Activated T-helper 1 cell treated with anti-CD3 and anti-CD28 coated beads, Interleukin-2, amount 50 U/mL, for 16 hours (primary cell): ENCODE measurements at places on chromosomes 7 and 10.

DNA sequence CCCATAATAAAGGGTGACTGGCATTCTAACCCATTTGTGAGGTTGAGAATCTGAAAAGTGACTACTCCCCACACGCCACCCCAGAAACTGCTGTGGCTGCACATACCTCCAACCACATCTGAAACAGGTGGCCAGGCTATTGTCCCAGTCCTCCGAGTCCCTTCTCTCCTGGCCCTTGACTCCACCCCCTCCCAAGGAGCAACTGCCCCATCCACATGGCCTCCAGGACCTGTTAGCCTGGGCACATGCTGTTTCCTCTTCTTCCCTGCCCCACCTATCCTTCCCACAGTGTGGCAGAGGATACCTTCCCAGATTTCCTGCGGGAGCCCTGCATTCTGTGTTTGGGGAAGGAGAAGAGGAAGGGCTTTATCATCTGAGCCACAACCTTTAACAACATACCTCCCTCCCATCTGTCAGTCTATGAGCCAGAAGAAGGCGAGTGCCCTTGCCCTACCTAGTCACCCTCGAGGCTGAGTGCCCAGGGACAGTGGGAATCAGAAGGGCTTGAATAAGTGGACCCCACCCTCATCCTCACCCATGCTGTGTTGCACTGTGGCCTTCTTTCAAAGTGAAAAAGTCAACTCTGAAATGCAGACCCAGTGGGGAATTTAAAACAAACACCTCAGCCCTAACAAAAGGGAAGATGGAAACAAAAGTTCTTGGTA lies 11.9 kb downstream of the STEAP1B start:
- DNase-seq = no peak

GRCh38 chr7:135210888-135211178 lies 493 bp downstream of the WDR91 start:
- no peak for DNase-seq

- DNase-seq = no peak
Observed at GRCh38 chr7:46058086-46058823, 137.2 kb upstream of the IGFBP3 start.

DNA sequence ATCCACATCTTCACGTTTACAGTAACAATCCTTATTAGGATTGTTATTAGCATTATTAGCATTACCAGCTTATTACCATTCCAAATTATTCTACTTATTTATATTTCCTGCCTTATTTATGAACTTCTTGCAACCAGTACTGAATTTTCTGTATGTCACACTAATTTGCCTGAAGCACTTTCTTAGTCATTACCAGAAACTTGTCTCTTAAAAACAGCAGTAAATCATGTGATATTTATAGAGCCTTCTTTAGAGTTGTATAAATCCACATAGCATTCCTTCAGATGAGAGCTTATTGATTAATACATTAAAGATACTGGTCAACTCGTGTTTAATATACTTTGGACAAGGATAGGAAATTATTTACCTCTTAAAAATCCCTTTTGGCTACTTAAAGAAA lies 618.6 kb downstream of the SUGCT start:
- no peak for DNase-seq

DNA sequence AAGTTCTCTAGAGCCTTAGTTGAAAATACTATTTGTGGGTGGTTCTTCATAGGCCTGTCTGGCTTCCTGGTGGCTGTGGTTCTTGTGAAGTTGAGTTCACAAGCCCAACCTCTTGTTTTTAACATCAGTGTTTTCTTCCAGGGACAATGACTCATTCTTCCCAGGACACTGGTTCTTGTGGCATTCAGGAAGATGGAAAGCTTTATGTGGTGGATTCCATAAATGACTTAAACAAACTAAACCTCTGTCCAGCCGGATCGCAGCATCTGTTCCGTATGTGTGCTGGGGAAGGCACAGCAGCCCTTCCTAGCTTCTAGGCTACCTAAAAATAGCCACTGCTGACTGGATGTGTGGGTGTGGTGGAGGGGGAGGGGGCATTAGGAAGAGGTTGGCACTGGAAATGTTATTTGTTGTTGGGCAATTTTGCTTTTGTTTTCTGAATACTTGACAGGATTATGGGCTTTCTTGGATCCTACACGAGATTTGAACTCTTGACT lies 3.9 kb downstream of the LSMEM1 start:
- no peak for DNase-seq

- no peak for DNase-seq
Observed at GRCh38 chr10:42974693-42975002, 102.2 kb upstream of the RET start.

- DNase-seq = no peak
Observed at GRCh38 chr7:4774658-4775249, 669 bp upstream of the AP5Z1 start.

DNA sequence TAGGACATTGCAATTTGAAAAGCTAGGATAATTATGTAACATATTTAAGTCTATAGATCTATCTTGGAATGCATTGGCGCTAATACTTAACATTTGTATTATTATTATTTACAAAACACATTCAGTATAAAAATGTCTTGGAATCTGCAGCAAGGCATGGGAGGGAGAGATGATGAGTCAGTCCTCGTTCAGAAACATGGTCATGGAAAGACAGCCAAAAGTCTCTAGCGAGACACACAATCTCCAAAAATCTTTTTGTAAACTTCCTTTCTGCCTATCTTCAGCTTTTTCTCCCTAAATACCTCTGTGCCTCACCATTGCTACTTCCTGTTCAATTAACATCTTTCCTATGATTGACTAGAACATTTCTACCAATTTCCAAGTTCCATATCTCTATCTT lies 188.4 kb upstream of the CACNA2D1 start:
- DNase-seq = no peak

DNA sequence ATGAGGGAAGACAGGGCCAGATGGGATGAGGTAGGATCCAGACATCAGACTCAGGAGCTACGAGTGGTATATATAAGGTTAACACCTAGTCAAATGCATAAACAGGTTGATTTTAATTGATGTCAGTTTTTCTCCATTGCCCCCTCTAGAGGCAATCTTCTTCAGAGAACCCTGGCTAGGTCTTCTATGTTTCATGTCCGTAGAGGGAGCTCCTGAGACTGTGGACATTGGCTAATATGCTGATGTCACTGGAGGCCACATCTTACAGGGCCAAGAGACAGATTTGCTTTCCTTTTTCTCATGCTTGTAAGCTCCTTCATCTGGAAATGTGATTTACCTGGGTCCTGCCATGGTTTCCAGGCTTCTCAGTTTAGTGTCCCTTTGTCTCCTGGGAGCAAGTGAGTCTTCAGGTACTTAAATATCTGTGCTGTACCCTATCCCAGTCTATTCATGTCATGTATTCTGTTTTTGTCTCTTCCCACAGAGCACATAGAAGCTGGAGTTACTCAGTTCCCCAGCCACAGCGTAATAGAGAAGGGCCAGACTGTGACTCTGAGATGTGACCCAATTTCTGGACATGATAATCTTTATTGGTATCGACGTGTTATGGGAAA lies 161.6 kb upstream of the PRSS1 start:
- DNase-seq = no peak

DNA sequence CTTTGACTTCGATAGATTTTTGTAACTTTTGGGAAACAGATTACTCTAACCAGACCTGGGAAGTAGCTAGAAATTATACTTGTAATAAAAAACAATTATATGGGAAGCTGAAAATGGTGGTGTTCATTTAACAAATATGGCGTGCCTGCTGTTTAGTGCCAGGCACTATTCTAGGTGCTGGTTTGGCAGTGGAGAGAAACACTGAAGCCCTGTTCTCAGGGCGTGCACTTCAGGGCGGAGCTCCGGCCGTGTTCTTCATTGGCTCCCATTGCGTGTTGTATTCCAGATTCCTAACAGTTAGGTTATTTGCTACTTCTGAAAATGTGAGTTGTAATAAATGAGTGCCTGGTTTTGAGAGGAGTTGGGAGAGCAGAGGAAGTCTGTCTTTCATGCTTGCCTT lies 38.6 kb downstream of the DNAJB6 start:
- DNase-seq = no peak

GRCh38 chr10:58943256-58943890 lies 233.1 kb upstream of the PHYHIPL start:
- DNase-seq = no peak

DNA sequence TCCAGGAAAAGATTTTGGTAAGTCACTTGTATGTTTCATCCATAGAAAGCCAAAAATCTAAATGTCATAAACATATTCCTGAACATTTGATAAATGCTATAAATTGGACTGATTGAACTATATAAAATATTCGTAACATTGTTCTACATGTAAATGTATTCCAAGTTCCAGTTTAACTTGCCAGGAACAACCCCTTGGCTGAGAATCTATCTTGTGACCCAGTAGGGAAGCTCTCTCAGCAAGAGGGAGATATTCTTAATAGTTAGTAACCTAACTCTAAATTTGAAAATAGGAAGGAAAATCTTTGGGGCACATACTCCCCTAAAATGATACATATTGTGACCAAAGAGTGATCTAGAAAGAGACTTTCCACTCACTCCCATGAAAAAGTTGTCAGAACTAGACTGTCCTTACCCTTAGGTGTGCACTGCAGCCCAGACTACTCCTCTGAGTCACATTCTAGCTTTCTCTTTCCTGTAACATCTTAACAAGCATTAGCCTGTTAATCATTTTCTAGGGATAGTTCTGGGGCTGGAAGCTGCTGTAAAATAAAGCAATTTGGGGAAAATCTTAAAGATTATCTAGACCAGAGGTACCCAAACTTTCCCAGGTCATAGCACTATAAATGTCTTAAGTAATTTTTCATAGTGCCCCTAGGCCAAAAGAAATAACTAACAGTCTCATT lies 73.7 kb upstream of the SKAP2 start:
- no peak for DNase-seq

- no peak for DNase-seq
Observed at GRCh38 chr7:41979834-41980307, 257.1 kb downstream of the GLI3 start.

- no peak for DNase-seq
Observed at GRCh38 chr7:20488850-20489249, 126.6 kb upstream of the ABCB5 start.

- DNase-seq = no peak
Observed at GRCh38 chr7:93646538-93646937, 72.0 kb upstream of the CALCR start.

GRCh38 chr7:66583490-66584110 lies 45.1 kb upstream of the KCTD7 start:
- no peak for DNase-seq

- DNase-seq = no peak
Observed at GRCh38 chr7:139992353-139993044, 70.3 kb downstream of the PARP12 start.

DNA sequence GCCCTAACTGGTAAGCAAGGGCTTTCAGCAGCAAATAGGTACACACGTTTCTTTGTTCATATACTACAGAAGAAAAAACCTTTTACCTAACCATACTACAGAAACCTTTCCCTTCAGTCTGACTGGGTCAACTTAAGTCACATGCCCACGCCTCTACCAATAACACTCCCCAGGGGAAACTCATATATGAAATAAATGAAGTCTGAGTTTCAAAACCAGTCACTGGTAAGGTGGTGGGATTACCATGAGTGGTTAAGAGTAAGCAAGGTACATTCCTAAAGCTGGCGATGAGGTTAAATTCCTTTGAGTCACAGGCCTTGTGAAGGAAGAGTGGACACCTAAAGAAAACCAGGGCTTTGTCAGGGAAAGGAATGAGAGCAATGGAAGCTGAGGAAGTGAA lies 21.4 kb upstream of the KIF20B start:
- DNase-seq = no peak

DNA sequence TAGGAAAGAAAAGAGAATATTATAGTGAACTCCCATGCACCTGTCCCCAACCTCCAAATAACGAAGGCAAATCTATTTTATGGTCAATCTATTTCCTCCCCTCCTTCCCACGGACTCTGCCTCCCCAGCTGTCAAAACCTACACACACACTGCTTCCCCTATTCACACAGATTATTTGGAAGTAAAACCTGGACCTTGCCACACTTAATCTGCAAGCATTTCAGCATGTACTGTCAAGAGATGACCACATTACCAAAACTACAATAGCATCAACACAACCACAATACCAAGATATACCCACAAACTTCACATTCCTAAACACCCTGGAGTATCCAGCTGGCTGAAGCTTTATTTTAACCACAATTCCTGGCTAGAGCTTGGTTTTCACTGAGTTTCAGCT lies 27.8 kb upstream of the KCNK18 start:
- DNase-seq = no peak

- DNase-seq = no peak
Observed at GRCh38 chr10:81569488-81569887, 305.5 kb upstream of the NRG3 start.

DNA sequence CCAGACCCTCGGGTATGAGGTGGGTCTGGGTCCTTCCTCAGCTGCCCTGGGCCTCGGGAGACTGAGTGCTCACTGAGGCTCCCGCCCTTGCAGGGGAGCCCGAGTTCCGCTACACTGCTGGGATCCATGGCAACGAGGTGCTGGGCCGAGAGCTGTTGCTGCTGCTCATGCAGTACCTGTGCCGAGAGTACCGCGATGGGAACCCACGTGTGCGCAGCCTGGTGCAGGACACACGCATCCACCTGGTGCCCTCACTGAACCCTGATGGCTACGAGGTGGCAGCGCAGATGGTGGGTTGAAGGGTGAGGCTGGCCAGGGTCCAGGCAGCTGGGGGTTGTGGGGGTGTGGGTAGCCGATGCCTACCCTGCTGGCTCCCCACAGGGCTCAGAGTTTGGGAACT lies 7.6 kb downstream of the AEBP1 start:
- no peak for DNase-seq

DNA sequence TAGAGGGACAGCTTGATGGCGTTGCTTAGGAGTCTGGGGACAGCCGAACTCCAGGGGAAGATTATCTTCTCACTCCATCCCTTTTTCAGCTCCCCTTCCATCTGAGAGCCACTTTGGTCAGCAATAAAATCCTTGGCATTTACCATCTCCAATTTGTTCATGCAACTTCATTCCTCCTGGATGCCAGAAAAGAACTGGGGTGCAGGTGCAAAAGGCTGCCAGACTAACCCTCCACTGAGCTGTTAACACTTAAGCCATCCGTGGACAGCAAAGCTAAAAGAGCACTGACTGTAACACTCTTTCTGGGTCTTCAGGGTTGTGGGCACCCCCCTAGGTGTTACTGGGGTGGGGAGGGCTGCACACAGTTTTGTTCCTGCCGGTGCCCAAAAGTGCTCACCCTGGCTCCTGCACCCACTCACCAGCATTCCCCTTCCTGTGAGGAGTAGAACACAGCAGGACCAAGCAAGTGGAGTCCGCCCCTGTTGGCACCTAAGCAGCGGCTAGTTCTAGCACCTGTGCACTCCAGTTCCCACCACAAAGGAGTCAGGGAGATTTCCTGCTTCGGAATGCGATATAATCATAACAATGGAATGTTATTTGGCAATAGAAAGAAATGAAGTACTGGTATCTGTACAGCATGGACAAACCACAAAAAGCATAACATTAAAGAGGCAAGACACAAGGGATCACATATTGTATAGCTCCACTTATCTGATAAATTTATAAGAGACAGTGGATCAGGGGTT lies 95.1 kb downstream of the NPY start:
- DNase-seq = no peak

DNA sequence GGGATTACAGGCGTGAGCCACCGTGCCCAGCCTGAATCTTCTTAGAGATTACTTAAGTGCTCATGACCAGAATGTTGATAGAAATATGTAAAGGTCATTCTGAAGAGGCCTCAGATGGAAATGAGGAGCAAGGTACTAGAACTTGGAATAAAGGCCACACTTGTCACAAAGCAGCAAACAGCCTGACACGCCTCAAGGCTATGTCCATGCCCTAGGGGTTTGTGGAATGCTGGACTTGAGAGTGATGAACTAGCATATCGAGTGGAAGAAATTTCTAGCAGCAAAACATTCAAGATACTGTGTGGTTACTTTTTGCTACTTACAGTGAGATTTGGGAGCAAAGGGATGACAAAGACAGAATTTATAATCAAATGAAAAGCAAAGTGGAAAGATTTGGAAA lies 39.0 kb downstream of the ZNF438 start:
- DNase-seq = no peak

- no peak for DNase-seq
Observed at GRCh38 chr7:18018296-18019215, 9.1 kb downstream of the PRPS1L1 start.
